HuH-7.5 (cell line): ENCODE measurements at places on chromosomes 13 and 19.

DNA sequence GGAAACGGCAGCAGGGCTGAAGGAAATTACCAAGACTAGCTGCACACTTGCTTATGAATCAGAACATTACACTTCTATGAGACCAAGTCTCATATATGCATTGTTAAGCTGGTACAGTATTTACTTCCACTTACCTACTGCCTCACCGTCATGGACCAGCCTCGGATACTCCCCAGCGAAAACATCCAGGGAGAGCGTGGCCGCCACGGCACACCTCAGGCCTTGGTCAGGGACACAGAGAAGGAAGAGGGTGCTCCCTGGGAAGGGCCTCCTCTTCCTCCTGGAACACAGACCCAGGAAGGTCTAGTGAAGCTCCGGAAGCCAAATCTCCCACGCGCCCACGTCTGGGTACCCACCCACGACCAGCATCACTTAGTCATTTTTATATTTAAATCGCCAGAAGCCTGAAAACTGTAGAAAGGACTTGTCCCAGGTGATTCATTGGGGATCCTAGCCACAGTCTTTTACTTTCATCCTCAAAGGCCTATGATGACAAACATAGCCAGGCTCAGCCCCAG lies 24.4 kb upstream of the MTIF3 start:
- no peak for DNase-seq

- DNase-seq, result no peak
Measured at GRCh38 chr19:37981785-37982475, 74.9 kb downstream of the SIPA1L3 start.

GRCh38 chr19:33089010-33089409 lies 8.0 kb downstream of the GPATCH1 start:
- no peak for DNase-seq

- DNase-seq, result no peak
Measured at GRCh38 chr19:51022526-51022925, 3.0 kb upstream of the KLK10 start.

GRCh38 chr19:35017507-35017906 lies 12.8 kb upstream of the SCN1B start:
- no peak for DNase-seq

DNA sequence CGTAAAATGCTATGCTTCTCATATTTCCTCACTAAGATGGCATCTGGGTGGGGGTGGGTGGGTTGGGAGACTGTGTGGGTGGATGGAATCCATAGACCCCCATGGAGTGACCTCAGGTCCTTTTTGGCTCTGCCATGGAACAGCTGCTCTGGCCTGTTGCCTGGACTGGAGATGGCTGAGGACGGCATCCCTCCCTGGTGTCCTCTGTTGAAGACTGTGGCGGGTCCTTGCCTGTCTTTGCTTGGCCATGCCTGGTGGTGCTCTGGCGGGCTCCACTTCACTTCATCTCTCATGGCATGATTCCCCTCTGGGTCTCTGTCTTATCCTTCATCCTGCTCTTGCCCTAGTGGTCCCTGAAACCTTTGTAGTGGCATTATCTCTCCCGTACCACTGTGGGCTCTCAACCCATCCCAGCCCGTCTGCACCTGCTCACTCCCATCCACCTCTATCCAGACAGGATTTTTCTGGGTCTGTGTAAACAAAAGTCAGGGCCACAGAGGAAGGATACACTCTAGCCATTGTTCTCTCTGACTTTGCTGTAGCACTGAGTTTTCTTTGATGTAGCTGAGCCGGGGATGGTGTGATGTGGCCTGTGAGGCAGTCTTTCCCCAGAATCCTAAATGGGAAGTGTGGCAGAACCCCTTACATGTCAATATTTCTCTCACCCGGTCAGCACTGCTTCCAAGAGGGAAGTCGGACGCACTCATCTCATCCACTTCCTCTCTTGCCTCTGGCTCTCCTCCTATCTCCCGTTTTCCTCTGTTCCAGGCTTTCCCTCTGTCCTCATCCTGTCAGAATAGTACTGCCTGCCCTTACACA lies 36.1 kb downstream of the WDFY2 start:
- DNase-seq, result no peak

GRCh38 chr19:48718711-48719231 lies 754 bp downstream of the MAMSTR start:
- no peak for DNase-seq

DNA sequence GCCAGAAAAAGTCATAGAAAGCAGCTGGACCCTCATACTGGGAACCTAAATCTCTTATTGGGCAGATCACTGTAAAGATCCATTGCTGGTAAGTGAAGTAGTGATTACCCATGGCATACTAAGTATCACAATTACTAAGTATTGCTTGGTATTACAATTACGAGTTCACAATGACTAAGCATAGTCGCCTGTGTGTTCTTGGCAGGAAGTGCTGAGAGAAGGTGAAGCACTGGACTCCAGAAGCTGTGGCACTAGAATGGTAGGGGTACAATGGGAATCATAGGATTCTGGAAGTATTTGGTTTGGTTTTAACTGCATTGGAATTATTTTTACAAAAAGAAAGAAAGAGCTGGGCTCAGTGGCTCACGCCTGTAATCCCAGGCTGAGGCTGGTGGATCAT lies 20.3 kb downstream of the LGALS16 start:
- no peak for DNase-seq

DNA sequence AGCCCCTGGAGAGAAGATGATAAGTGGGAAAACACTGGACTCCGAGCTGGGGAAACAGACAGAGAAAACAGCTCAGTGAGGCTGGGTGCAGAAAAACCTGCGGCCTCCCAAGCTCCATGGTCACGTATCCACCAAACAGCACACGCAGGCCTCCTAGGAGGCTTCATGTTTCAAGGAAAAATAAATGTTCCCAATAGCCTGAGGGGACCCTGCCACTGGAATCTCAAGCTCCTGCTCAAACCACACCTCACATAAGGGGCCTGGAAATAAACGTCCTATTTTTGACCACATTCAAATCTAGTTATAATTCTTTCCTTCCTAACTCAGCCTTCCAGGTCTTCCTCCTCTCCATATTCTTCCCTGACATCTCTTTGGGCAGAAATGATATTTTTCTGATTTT lies 225.7 kb downstream of the ABCC4 start:
- DNase-seq, result no peak

GRCh38 chr13:92122186-92122853 lies 723.9 kb downstream of the GPC5 start:
- no peak for DNase-seq
